ENCODE measurements at places on chromosomes 4 and X. TPM values are rescaled to one million over a fixed set of nuclear protein-coding genes. Genes with fewer than 3 reads are reported as not detected.

TRMT44 gene
- 3.4 TPM for polyA plus RNA-seq

MAGEA2B gene
- not detected for polyA plus RNA-seq

ZNF732 gene
- polyA plus RNA-seq: not detected

MYL5 gene
- polyA plus RNA-seq: 5.4 TPM

CMC4 gene
- 23.9 TPM for polyA plus RNA-seq

DRP2 gene
- 0.08 TPM for polyA plus RNA-seq
